ENCODE measurements at places on chromosomes 16 and 17.

DNA sequence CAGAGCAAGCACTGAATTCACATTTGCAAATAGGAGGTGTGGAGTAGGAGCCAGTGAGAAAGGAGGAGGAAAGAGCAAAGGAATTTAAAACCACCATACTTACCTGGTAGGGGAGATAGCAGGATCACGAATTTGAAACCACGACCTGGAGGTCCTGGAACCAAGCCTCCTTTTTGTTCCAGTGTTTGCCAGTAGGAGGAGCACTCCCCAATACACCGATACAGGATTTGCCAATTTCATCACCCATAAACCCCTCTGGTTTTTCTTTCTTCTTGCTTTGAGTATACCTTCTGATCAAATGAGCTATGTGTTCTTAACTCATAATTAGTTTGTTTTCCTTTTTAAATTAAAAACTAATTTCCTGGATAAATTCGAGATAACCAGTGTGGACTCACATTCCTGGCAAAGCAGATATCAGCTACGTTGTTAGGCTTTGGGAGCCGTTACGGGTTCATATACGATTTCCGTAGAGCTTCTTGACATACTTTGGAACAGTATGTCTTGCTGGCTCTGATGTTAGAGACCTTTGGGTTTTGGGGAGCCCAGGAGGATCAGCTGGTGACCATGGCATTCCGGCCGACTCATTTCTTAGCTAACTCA lies 22.7 kb downstream of the BCO1 start:
- DNase-seq, result no peak

DNA sequence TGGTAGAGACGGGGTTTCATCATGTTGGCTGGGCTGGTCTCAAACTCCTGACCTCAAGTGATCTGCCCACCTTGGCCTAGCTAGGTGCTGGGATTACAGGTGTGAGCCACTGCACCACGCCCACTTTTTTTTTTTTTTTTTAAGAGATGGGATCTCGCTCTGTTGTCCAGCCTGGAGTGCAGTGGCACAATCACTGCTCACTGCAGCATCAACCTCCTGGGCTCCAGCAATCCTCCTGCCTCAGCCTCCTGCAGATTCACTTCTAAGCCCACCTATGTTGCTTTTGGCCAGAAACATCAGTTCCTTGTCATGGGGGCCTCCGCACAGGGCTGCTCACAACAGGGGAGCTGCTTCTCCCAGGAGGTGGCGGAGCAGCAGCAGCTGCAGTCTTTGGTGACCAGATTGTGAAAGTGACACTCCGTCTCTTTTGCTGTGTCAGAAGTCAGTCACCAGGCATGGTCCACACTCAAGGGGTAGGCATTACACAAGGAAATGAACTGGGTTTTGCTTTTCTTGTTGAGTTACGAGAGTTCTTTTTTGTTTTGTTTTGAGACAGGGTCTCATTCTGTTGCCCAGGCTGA lies 4.5 kb upstream of the NME4 start:
- DNase-seq, result no peak

DNA sequence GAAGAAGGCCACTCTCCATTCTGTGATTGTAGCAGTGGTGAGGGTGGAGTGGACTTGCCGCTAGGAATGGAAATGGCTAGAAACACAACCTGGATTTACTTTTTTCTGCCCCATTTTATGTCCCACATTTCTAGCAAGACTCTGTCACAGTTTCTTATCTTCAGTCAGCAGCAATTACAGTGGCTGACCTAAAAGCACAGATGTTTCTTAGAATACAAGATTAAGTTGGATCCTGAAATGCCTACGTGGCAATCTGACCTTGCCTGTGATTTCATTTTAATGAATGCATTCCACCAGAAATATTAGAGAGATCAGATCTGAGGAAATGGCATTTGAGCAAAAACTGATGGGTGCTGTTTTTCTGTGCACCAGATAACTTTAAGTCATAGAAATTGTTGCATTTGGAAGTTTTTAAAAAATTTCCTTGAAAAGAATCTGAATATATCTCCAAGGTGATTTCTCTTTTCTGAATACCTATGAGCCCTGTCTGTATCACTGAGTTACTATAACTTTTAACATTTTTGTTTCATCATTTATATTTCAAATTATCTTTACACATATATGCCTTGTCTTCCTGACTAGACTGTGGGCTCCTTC lies 5.4 kb downstream of the HEATR3 start:
- DNase-seq, result no peak

- no peak for DNase-seq
Measured at GRCh38 chr16:8846401-8846932, 22.3 kb downstream of the CARHSP1 start.

- no peak for DNase-seq
Measured at GRCh38 chr17:43439041-43439440, 40.2 kb downstream of the ARL4D start.

- DNase-seq, result no peak
Measured at GRCh38 chr16:64445245-64445644, 676.6 kb downstream of the CDH11 start.

DNA sequence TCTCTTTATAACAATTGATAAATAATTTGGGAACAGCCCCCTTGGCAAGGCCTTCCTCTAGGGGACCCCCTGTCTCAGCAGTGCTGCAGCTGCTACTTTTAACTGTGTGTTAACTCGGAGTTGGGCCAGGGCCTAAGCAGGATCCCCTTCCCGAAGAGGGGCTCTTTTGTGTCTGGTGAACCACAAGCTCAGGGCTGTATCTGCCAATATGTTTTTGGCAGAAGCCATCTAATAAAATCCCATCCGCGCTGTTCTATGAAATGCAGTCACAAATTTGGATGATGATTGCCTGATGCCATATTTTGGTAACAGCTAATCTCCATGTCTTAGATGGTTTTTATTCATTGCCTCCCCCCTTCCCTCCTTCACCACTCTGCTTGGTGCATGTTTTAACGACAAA lies 267.7 kb downstream of the FTO start:
- DNase-seq, result no peak

- no peak for DNase-seq
Measured at GRCh38 chr16:84790301-84790700, 29.5 kb upstream of the CRISPLD2 start.

Data from AG04450 (cell line).